LoVo (cell line): ENCODE measurements at places on chromosomes 3 and 15.

DNA sequence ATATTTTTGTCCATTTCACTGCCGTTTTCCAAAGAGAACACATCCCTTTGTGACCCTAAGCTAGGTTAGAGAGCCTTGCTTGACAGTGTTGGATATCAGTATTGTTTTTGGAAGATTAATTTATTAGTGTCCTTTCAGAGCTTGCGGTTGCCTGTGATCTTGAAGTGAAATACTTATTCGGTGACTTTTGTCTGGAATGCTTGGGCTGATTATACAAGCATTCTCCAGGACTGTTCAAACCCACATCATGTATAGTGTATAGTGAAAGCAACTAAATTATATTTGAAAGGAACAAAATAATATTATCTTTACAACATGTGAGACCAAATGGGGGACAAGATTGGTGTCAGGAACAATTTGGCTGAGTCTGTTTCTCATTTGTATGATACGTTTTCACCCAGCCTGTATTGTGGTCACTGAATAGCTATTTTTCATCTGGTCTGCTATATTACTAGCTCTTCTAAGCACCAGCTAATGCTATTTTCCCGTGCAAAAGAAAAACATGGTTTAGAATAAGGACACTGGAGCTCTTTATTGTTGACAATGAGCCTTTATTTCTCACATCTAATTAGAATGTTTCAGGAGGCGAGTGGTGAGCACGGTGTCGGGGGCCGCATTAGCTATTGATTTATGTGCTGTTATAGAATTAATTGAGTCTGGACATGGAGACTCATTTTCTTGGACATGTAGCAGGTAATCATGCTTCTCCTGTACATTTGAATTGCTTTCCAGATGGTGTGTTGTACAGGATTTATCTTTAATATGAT lies 158.1 kb downstream of the APBA2 start:
- no peak for DNase-seq

GRCh38 chr3:37256447-37256846 lies 82.1 kb upstream of the LRRFIP2 start:
- no peak for DNase-seq

- DNase-seq, result peak; percentile 26
These were observed 20.5 kb downstream of the CPN2 start for GRCh38 chr3:194330579-194330978.

- no peak for DNase-seq
These were observed 94.7 kb downstream of the SAMMSON start for GRCh38 chr3:70094197-70094596.

- no peak for DNase-seq
These were observed 46.9 kb upstream of the SPRED1 start for GRCh38 chr15:38205526-38206272.

- no peak for DNase-seq
These were observed 87.8 kb downstream of the IGF2BP2 start for GRCh38 chr3:185737020-185737419.

DNA sequence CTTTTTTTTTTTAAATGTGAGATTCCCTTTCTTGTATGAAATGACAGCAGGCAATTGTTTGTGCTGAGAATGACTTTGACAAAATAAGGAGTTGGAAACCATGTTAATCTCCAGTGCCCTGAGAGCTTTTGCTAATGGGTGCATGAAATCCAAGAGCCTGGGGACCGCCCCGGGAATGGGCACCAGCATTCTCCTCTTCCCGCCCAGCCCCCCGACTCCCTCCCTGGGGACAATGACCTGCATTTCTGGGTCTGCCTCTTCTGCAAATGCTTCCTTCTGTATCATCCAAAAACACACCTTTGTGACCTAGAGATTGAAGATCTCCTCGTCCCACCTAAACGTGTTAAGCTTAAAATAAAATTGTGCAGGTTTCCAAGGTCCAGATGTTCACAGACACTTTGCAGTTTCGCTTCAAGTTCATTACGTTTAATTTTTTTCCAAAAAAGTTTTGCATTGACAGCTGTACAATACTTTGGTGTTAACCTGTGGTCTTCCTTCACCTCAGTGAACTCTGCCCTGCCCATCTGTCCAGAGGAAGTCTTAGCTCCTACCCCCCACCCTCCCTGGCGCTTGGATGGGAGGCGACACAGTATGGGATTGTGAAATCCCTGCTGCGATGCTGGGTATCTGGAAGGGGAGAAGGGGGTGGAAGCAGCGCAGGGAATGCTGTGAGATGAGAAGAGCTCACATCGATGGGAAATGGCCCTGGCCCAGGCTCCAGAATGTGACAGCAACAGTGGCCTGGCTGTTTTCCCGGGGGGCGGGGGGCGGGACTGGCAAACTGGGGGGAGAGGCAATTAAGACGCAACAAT lies 50.1 kb downstream of the TLE3 start:
- DNase-seq, result no peak

GRCh38 chr3:176814285-176814684 lies 383.0 kb downstream of the TBL1XR1 start:
- no peak for DNase-seq

GRCh38 chr3:37135561-37135960 lies 38.8 kb downstream of the LRRFIP2 start:
- DNase-seq, result no peak

DNA sequence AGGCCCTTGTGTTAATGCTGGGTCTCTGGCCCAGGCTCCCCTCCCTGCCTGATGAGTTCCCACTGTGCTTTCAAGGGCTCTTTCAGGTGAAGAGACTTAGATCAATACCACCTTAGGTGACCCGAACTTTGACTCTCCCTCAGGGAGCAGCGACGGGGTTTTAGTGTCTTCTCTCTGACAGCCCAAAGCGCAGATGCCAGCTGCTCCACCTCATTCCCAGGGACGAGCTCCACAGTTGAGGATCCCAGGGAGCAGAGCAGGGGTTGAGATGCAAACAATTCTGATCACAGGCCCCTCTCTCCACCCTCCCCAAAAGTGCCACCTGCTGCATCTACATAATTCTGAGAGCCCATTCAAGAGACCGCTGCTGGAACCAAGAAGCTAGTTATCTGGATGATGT lies 265.1 kb downstream of the TJP1 start:
- no peak for DNase-seq

- DNase-seq, result no peak
These were observed 156.0 kb upstream of the RARB start for GRCh38 chr3:25272090-25272489.

DNA sequence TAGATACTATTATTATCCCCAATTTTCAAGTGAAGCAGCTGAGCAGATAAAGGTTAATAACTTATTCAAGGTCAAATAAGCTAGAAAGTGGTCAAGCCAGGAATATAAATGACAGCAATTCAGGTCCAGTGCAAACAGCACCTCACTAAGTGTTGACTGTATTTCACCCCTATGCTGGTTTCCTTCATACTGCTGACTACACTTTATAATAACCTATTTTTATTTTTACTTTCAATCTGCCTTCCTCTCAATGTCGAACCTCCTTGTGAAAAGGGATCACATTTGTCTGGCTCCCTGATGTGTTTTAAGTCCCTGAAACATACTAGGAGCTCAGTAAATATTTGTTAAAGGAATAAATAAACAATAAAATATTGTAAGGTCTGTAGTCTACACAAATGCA lies 146.1 kb downstream of the NAALADL2 start:
- DNase-seq, result no peak

- DNase-seq, result no peak
These were observed 625.6 kb upstream of the SGO1 start for GRCh38 chr3:20811631-20812030.

GRCh38 chr3:14565868-14566588 lies 25.9 kb upstream of the GRIP2 start:
- peak; percentile 48 for DNase-seq

DNA sequence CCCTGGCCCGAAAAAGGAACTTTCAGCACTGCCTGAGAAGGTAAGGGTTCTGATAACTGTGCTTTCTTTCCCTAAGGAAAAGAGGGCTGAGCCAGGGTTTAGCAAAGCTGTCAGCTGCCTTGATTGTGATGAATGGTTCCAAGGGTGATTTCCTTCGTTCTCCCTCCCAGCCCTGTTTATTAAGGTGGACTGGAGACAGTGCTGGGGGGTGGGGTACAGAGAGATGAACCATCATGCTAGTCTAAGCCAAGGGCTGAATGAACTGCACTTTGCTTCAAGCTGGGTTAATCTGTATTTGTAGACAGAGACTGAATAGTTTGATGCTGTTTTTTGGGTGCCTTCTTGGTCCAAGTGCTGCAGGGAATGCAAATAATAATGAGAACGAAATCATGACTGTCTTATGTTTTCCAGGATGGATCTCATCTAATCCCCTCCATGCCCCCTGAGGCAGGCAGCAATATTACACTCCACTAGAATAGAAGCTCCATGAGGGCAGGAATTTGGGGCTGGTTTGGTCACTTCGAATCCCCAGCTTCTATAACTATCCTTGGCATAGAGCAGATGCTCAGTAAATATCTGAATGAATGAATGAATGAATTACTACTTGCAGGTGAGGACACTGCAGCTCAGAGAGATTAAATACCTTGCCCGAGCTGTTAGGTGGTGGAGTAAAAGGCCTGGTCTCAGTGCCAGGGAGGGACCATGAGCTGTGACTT lies 10.9 kb downstream of the PXYLP1 start:
- no peak for DNase-seq

- no peak for DNase-seq
These were observed 106.1 kb downstream of the OXNAD1 start for GRCh38 chr3:16370872-16371740.

DNA sequence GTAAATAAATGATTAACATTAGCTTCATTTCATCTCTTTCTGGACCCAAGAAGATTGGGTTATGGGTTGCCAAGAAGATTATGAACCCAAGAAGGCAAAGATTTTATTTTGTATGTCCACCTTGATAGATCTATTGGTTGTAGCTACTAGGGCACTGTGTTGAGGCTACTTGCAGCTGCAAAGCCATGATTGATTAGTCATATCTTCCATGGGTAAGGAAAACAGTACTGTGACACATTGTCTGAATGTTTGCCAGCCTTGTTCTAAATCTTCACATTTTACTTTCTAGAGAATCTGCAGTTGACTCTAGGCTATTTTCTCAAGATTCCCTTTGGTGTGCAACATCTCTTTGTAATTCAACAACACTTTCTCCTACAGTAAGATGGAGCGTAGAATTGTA lies 229.2 kb upstream of the KCNH8 start:
- no peak for DNase-seq

GRCh38 chr3:36650271-36650671 lies 114.1 kb downstream of the DCLK3 start:
- no peak for DNase-seq

- DNase-seq, result no peak
These were observed 843.2 kb downstream of the CADM2 start for GRCh38 chr3:85801955-85802354.

DNA sequence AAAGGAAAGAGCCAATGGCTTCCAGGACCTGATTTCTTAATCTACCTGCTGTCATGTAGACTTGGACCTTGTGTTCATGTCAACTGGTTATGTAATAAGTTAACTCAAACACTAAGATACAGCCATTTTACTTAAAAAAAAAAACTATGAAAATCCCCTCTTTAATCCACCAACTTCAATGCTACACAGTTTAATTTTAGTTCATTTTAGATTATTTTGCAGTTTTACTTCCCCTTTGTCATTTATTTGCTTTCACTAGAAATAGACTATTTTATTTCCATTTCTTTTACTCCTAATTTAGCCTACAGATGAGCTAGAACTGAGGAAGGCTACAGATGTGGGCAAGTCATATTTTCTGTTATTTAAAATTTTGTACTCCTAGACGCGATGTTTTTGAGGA lies 10.7 kb upstream of the DNAJC13 start:
- DNase-seq, result no peak

DNA sequence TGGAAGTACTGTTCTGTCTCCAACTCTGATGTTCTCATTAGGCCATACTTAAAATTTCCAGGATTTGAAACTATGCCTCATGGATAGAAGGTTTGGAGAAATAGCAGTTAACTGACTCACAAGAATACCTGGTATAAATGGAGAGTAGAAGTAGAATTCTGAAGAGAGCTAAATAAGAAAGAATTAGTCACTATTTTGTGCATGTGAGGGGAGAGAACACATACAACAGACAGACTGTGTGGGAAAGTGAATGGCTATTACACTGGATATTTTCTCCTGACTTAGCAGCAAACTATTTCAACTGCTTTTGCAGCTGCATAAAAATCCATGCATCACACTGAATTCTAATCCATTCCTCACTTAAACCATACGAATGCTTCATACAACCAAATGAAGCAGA lies 71.3 kb downstream of the C3orf70 start:
- no peak for DNase-seq

DNA sequence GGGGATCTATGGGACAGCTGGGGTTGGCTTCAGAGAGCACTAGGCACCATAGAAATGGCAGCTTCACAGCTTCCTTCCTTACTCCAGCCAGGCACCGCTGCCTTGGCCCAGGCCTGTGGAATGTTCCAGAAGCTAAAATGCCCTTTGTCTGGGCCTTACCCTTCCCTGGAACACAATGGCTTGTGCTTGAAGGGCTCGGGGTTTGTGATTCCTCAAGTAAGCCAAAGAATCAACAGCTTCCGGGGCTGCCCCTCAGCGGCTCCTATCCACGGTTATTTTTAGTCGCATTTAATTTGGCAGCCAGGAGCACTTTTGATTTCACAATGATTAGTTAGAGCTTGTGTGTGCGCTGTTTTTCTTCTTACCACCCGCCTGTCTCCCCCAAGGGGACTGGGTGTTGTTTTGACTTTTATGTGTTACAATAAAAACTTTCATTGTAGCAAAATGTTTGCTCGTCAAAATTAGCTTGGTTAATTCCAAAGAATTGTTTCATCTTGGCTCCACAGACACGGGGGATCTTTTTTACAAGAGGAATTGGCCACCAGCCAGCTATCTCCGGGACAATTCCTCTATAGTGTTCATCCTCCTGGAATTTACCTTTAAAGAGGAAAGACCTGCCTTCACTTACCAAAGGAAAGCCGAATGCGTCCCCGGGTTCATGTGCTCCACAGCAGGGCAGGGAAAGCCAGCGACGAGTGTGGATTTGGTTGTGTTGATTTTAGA lies 73.8 kb downstream of the TLE3 start:
- peak; percentile 59 for DNase-seq

GRCh38 chr15:57727031-57727430 lies 20.5 kb downstream of the POLR2M start:
- no peak for DNase-seq

GRCh38 chr3:118116991-118117390 lies 917.7 kb downstream of the IGSF11 start:
- DNase-seq, result no peak

DNA sequence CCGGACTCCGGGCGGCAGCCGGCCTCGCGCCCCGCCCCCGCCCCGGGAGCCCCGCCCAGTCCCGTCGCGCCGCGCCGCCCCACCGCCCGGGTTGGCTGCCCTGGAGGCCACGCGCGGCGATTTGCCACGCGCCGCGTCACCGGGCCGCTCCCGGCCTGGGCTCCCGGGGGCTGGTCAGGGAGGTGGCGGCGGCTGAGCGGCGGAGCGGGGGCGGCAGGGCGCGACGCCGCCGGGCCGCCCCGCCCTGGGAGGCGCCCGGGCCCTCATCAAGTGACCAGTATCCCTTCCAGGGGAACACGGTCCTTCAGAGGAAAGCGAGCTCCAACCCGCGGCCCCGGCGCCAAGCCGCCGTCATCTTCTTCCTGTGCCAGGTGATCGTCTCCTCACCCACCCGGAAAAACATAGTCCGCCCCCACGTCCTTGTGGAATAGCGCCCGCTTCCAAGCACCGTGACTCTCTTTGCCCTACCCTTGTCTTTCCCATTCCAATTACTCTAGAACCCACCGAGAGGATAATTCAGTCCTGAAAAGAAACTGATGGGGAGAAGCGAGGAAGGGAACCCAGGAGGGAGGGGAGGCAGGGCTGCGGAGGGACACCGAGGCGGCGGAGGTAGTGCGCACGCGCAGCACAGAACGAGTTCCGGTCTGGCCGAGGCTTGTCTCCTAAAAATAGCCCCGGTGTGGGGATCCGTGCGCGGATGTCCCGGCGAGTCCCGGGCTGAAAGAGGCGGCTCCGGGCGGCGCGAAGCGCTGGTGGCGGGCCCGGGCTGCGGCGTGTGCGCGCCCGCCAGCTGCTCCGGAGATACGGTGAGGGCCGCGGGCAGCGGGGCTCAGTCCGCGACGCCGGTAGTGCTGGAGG lies at the start of gene MEF2A:
MEF2A (plus strand) TSS at position 686 of the 858 bp plus-strand sequence. CDS start 67,136 bp downstream, outside the sequence.
- DNase-seq, result peak; percentile 94
